ENCODE measurements at places on chromosomes 2 and 18.

DNA sequence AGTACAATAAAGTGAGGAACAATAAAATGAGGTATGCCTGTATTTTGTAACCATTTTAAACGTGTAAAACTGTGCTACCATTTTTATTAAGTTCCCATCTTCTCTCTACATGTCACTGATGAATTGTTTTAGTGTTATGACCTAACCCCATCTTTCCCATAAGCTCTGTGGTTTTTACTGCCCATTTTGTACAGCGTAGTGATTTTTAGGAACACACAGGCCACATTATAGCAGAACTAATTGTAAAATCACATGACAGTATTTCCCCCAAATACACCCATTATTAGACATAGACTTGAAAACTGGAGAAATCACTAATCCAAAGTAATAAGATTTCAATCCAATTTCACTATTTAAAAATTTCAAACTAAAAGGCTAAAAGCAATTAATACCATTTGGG, 130.7 kb downstream of the TMEM247 start:
- no peak for DNase-seq

DNA sequence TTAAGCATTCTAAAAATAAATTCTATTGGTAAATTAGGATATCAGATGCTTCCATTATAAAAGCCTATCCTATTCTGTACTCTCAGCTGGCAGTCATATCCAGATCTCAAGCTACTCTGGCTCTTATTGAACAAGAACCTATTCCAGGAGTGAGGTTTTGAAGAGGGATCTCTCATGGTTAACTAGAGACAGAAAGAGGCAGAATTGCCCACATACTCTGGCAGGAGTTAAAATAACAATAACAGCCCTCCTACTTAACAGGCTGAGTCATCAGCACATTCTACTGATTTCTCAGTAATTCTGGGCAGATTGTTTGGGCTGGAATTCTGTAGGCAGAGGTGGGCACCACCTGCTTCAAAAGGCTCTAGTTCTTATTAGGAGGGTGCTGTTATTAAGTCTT, 142.0 kb upstream of the UNC80 start:
- no peak for DNase-seq

GRCh38 chr18:42583283-42583731, 532.2 kb downstream of the RIT2 start:
- DNase-seq = no peak

- no peak for DNase-seq
Measured at GRCh38 chr2:33917252-33917651, 318.2 kb upstream of the FAM98A start.

DNA sequence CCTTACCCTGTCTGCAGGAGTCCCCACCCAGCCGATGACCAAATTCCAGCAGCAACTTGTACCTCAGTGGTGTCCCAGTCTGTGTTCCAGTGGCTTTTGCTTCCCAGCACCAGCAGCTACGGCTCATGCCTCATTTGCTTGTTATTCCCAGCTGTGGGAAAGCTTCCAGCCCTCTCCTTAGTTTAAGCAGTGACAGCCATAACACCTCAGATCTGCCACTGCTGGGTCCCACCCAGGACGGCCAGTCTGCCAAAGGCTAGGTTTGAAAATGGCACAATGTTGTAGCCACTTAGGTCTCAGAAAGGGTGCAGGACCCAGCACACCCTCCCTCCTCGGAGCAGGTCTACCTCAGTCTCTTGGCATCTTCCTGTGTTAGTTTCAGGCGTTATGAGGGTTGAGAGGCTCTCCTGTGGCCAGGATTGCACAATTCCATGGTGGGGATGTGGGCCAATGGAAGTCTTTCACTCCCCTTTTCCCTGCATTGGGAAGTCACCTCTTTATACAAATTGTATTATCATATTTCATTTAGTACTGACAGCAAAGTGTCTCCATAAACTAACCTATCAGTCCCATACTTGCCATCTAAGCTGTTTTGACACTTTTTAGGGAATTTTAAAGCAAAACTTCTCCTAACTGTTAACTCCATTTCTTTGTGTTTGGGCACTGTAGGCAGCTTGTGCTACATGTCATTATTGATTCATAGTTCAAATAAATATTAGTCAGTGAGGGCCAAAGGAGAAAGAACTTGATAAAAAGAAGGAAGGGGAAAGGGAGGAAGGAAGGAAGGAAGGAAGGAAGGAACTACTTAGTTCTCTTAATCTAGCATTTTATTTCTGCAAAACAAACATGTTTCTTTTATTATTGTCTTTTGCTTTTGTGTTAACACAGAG, 62.9 kb upstream of the FAM110C start:
- DNase-seq = no peak

- DNase-seq = no peak
Measured at GRCh38 chr18:55213586-55213985, 254.3 kb upstream of the CCDC68 start.

DNA sequence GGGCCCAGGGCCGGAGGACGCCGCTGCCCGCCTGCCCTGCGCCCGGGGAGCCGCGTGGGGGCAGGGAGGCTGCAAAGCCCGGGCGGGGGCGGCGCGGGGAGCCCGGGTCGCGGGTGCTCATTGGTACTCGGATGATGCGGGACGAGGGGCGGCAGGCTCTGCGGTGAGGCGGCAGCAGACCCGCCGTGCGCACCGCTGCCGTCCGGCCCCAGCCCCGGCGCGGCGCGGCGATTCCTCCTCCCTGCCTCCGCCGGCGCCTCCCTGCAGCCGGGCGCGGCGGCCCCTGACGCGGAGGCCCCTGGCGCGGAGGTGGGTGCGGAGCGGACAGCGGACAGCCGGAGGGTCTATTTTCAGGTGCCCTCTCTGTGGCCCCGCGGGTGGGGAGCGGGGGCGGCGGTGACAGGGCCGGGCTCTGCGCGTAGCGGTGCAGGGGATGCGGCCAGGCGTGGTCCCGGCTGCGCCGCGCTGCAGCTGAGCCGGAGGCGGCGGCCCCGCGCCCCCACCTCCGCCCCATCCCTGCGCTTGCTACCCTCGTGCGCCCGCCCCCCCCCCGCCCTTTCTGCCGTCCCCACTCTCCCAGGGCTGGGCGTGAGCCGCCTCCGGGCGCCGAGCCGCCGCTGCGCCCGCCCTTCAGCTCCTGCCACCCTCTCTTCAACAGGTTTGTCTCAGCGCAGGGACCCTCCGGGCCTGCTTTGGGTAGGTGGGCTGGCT, 640 bp downstream of the SPTBN1 start:
- DNase-seq = peak; percentile 7
